ENCODE measurements at places on chromosomes 11 and 22.

- DNase-seq, result no peak
Observed at GRCh38 chr11:73466643-73467042, 90.4 kb downstream of the RELT start.

DNA sequence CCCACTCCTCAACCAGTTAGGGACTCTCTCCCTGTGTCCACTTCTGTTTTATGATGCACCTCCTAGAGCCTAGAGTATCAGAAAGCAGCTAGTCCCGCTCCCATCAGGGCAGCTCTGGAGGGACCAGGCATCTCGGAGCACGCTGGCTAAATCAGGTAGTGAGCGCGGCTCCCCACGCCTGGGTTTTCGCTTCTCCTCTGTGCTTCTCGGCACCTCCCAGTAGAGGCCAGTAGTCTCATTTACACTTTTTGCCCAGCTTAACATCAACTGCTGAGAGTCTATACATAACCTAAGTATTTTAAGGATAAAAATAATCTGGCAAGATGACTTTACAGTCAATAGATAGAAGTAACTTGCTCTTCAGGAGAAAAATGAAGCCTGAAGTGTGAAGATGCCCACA lies 473.8 kb downstream of the OPCML start:
- no peak for DNase-seq

DNA sequence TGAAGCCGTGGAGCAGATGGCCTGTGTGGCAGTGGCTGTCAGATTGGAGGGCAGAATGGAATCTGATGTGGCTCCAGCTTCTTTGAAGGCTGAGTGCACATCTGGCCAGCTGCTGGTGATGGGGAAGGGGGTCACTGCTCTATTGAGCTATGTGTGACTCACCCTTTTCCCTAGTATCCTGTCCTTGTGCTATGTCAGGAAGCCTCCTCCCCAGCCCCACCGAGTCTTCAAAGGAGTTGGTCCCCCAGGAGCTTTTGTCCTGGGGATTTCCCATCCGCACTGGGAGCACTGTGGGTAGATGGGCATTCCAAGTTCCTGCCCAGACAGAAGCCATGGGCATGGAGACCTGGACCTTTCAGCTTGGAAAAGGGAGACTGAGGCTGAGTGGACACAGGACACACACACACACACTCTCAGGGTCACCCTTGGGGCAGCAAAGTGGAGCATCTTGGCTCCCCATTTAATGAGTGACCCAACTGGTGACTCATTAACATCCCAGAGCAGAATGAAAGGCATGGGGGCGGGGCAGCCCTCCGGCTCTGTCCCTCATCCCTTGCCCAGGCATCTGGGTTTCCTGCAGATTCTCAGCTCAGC lies 3.3 kb downstream of the SERPINH1 start:
- no peak for DNase-seq

DNA sequence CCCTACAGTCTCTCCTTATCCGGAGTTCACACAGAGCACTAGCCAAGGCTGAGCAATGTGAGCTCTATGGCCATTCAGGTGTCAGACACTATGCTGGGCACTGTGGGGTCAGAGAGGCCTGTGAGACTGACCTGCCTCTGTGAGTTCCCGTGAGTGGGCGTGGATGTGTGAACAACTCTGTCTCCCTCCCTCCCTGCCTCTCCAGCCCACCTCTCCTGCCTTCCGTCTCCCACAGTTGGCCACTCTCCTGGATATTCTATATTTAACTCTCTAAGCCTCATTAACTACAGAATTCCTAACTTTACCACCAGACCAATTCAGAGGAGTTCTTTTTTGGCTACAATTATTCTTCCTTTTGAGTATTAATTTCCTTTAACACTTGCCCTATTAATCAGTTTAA lies 191.6 kb upstream of the NCAM1 start:
- no peak for DNase-seq

- DNase-seq, result no peak
Observed at GRCh38 chr11:122754553-122755322, 83.6 kb upstream of the CRTAM start.

- DNase-seq, result no peak
Observed at GRCh38 chr11:11444027-11444803, 91.2 kb upstream of the CSNK2A3 start.

DNA sequence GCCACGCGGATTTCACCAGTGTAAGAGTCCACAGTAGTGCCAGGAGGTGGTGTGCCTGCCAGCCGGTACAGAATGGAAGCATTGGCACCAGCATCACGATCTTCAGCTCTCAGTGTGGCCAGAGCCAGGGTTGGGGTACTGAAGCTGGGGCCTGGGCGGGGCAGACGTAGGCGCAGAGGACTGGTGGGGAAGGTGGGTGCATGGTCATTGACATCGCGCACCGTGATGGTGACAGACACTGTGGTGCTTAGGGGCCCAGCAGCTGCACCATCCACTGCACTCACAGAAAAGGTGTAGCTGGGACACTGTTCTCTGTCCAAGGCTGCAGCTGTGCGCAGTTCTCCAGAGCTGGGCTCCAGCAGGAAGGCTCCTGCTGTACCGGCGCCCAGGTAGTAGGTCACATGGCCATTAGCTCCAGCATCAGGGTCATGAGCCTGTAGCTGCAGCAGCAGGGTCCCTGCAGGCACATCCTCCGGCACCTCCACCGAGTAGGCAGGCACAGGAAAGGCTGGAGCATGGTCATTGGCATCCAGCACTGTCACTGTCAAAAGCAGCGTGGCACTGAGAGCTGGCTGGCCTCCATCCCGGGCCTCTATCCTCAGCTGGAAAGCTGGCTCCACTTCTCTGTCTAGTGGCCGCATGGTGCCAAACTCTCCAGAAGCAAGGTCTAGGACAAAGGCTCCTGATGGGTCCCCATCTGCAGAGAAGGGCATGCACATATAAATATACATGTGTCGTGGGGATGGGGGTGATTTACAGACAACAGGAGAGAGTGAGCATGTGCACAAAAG lies 7.9 kb upstream of the TPP1 start:
- DNase-seq, result no peak
